ENCODE measurements at places on chromosomes 1 and 21. TPM values are rescaled to one million over a fixed set of nuclear protein-coding genes. Genes with fewer than 3 reads are reported as not detected.

Gene NTNG1
- 4.6 TPM for total RNA-seq

Gene MIS18A
- total RNA-seq, result 7.1 TPM

- no peaks in the 10 kb centered on the region for H3K36me3 ChIP-seq
- no peak for DNase-seq
- no peak overlapping the region for H3K27ac ChIP-seq
- H3K4me1 ChIP-seq, result peaks cover 2% of the 10 kb centered on the region
These were observed 15.3 kb downstream of the MAGI3 start for GRCh38 chr1:113405573-113405972.

DNA sequence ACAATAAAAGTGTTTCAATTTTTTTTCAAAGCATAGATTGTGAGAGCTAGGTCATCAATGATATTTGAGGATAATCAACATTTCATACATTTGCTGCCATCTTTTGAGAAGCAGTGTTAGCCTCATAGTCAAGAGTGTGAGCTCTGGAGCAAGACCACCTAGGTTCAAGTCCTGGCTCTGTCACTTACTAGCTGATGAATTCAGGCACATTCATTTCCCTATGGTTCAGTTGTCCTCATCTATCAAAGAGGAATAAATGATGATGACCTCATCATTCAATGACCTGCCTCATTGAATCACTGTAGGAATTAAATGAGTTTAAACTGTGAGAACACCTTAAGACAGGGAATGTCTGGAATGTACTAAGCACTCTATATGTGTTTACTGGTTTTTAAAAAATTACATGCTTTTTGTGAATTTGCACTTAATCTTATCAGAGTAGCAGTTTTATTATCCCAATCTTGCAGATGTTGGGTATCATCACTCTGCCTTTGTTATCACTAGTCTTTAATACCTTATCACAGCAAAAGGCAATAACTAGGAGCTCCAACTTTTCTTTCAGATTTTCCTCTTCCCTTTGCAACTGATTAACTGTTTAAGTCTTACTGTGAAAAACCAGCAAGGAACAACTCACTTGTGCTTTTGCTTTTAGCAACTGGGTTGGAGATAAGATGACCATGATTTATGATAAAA is 47.4 kb downstream of the SLC30A10 start:
- DNase-seq, result no peak
- peaks cover 2% of the 10 kb centered on the region for H3K27me3 ChIP-seq
- H3K27ac ChIP-seq, result no peak overlapping the region
- no peaks in the 10 kb centered on the region for H3K4me1 ChIP-seq

GRCh38 chr1:201154389-201155165 is at the start of gene TMEM9:
Gene TMEM9, minus strand, starts transcription at chr1:201154474. Its CDS starts 551 bp downstream, at chr1:201153923.
- H3K27ac ChIP-seq, result peak within 1 kb of the TSS; percentile 52
- peak; percentile 99 for DNase-seq
- H3K27me3 ChIP-seq, result no peaks in the 10 kb centered on the region
- H3K4me3 ChIP-seq, result peak within 1 kb of the TSS; percentile 80
- peaks cover 22% of the 10 kb centered on the region for H3K4me1 ChIP-seq

DNA sequence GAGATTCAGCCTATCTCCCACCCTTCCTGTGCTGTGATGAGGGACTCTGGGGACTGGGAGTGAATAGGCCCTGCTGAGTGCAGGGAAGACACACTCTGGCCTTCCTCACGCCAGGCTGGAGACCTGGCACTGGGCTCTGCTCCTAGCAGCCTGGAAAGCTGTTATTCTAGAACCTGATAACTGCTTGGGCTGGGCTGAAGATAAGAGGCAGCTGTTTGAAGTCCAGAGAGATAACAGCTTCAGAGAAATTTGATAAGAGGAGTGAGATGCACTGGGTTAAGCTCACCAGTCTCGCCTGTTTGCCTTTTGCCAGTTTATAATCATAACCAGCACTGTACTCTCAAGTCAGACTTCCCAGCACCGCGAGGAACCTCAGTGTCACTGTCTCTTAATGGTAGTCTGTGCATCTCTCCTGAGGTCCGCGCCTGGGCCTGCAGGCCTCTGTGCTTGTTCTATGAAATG is 46.6 kb upstream of the GPR37L1 start:
- H3K27me3 ChIP-seq, result no peaks in the 10 kb centered on the region
- H3K27ac ChIP-seq, result no peak overlapping the region
- H3K36me3 ChIP-seq, result no peaks in the 10 kb centered on the region
- H3K4me3 ChIP-seq, result no peak overlapping the region

Gene KCNJ10
- total RNA-seq, result not detected

Gene KRTAP11-1
- total RNA-seq, result 32.7 TPM

DNA sequence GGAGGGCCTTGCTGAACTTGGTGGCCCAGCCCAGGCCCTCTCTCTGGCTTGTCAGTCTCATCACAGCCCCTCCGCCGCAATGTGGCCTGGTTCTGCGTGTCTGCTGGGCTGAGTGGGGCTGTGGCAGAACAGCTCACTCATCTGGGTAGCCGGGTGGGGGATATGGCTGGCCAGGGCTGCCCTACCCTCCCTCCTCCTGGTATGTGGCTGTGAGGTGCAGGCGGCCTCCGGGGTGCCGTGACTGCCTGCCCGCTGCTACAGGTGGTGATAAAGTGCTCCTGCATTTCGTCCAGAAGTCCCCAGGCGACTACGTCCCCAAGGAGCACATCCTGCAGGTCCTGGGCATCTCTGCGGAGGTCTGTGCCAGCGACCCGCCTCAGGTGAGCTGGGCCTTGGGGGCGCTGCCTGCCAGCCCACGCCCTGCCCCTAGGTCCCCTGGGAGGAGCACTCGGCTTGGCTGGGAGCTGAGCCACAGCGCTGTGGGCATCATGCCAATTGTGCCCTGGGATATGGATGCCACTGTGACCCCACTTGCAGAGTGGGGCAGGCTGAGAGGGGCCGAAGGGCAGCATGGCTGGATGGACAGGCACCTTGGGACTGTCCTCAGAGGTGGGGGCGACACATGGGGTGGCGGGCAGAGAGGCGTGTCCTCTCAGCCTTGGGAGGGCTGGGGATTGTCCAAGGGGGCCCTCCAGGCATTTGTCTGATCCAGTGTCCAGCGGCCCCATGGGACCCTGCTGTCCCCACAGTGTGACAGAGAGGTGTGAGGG is 2.3 kb downstream of the PRXL2B start:
- H3K36me3 ChIP-seq, result no peaks in the 10 kb centered on the region
- H3K27me3 ChIP-seq, result no peaks in the 10 kb centered on the region
- H3K4me1 ChIP-seq, result peaks cover 49% of the 10 kb centered on the region
- H3K27ac ChIP-seq, result no peak overlapping the region

DNA sequence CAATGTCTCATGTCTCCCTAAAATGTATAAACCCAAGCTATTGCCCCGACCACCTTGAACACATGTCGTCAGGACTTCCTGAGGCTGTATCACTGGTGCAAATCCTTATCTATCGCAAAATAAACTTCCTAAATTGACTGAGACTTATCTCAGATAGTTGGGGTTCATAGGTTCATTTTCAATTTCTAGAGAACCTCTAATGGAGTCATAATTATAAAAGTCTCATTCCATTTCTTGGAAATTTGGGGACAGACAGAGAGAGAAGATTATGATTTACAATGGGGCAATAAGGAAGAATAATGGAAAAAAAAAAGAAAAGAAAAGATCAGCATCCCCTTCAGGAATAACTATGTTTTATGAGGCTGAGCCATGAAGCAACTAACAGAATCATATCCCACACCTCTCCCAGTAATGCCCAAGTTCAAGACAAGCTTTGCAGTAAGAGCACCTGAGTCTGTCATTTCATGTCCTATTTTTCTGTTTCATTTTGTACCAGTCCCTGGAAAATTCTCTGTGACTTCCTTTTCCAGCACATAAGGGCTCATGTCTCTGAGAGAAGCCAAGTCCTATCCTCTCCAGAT is 70.0 kb upstream of the ETS2 start:
- peaks cover 10% of the 10 kb centered on the region for H3K4me1 ChIP-seq
- no peaks in the 10 kb centered on the region for H3K36me3 ChIP-seq
- no peaks in the 10 kb centered on the region for H3K27me3 ChIP-seq
- H3K4me3 ChIP-seq, result no peak overlapping the region
- DNase-seq, result no peak

DNA sequence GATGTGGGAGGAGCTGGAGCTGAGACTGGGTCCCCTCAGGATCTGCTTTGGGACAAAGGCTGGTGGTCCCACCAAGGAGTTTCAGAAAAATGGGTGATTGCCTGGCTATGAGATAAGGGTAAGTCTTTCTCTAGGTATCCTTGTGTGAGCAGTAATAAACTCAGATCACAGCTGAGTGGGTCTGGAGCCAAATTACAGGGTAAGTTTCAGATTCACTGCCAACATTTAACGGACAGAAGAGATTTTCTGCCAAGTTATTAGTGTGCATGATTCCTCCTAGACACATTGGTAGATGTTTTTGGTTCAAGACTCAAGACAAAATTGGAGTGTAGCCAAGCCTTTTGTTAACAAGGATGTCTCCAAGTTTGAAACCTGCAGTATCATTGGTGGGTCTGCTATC is 7.5 kb downstream of the CD1B start:
- H3K27ac ChIP-seq, result no peak overlapping the region
- no peaks in the 10 kb centered on the region for H3K4me1 ChIP-seq
- H3K4me3 ChIP-seq, result no peak overlapping the region

DNA sequence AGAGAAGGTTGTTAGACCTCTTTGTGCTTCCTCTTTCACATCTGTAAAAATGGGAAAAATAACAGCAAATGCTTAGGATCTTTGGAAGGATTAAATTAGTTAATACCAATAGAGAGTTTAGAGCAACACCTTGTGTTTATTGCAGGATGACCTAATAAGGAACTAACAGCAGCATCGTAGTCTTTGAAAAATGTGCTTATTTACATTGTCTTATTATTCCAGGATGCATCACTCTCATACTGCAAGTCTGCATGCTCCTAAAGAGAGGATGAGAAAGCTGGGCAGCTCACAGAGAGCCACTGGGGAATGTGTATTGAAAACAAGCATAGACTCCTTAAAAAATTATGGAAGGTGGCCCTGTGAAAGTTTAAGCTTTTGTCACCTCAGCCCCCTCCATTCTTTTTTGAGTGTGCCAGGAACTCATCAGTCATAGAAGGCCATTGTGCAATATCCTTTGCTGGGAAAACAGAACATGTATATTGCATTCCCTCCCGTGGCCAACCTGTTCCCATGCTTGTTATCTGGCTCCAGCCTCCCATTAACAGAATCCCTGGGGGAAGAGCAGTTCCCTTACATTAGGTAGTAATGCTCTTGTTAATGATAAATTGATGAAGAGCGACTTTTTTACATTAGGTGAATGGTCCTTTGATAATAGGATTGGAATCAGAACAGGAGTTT is 180.7 kb downstream of the ZNF326 start:
- H3K36me3 ChIP-seq, result no peaks in the 10 kb centered on the region
- no peak for DNase-seq
- no peak overlapping the region for H3K4me3 ChIP-seq
- no peak overlapping the region for H3K27ac ChIP-seq
- H3K4me1 ChIP-seq, result no peaks in the 10 kb centered on the region
- H3K27me3 ChIP-seq, result no peaks in the 10 kb centered on the region

- no peaks in the 10 kb centered on the region for H3K36me3 ChIP-seq
- no peaks in the 10 kb centered on the region for H3K27me3 ChIP-seq
- peaks cover 7% of the 10 kb centered on the region for H3K4me1 ChIP-seq
- H3K27ac ChIP-seq, result no peak overlapping the region
- no peak for DNase-seq
These were observed 4.4 kb upstream of the GBP4 start for GRCh38 chr1:89203166-89203565.

Gene SH2D5
- total RNA-seq, result not detected

GRCh38 chr1:74755475-74755874 is 22.5 kb downstream of the TYW3 start:
- peaks cover 80% of the 10 kb centered on the region for H3K36me3 ChIP-seq
- H3K4me3 ChIP-seq, result no peak overlapping the region
- H3K27me3 ChIP-seq, result no peaks in the 10 kb centered on the region
- no peak overlapping the region for H3K27ac ChIP-seq
- no peaks in the 10 kb centered on the region for H3K4me1 ChIP-seq

DNA sequence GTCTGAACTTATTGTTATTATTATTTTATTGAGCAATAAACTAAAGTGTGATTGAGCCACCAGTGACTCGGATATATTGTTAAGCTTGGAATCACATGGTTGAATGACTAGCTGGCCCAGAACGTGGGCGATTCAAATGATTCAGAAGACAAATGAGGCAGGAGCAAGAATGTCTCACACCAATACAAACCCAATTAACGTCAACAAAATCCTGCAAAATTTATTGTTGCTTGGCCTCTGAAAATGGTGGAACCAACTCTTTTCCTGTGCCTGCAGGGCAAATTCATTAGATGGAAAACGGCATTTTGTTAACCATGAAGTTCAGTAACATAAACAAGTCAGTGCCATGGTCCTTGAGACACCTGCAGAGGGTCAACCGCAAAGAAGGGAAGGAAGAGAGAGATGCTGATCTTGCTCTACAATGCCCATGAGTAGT is 482.0 kb downstream of the SETD4 start:
- H3K4me1 ChIP-seq, result peaks cover 4% of the 10 kb centered on the region
- no peak overlapping the region for H3K27ac ChIP-seq
- no peak overlapping the region for H3K4me3 ChIP-seq
- peaks cover 4% of the 10 kb centered on the region for H3K27me3 ChIP-seq
- DNase-seq, result no peak

GRCh38 chr1:165350840-165351239 is 5.7 kb downstream of the LMX1A start:
- DNase-seq, result no peak
- H3K36me3 ChIP-seq, result no peaks in the 10 kb centered on the region
- no peak overlapping the region for H3K27ac ChIP-seq
- H3K4me3 ChIP-seq, result no peak overlapping the region
- peaks cover 35% of the 10 kb centered on the region for H3K4me1 ChIP-seq

- H3K4me3 ChIP-seq, result no peak overlapping the region
- no peaks in the 10 kb centered on the region for H3K36me3 ChIP-seq
- peaks cover 12% of the 10 kb centered on the region for H3K4me1 ChIP-seq
- no peak for DNase-seq
These were observed 671.9 kb upstream of the USP24 start for GRCh38 chr1:55886856-55887712.

DNA sequence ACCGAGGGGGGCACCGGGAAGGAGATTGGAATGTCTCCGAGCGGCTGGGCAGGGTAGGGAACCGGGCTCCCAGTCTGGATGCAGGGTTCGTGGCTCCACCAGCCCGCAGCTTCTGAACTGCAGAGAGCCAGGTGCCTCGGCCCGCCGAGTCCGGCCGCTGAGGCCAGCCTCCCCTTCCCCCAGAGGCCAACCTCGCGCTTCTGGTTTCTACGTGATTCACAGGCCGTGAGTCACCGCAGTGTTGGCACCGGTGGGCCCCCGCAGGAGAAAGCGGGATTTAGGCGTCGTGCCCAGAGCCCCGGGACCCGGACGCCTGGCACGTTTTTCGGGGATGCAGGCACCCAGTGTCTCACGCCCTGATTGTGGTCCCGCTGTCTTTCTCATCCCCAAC is 458 bp downstream of the CRABP2 start:
- no peak for DNase-seq
- peaks cover 70% of the 10 kb centered on the region for H3K4me1 ChIP-seq
- H3K27me3 ChIP-seq, result peaks cover 3% of the 10 kb centered on the region
- peak overlapping the region; percentile 80 for H3K27ac ChIP-seq

- no peaks in the 10 kb centered on the region for H3K36me3 ChIP-seq
- peak; percentile 37 for DNase-seq
- H3K4me1 ChIP-seq, result peaks cover 12% of the 10 kb centered on the region
- no peaks in the 10 kb centered on the region for H3K27me3 ChIP-seq
These were observed 17.9 kb upstream of the L1TD1 start for GRCh38 chr1:62176597-62177312.

Data from suprapubic skin (tissue), 4 donors.